ENCODE measurements at places on chromosomes 13 and 19.

DNA sequence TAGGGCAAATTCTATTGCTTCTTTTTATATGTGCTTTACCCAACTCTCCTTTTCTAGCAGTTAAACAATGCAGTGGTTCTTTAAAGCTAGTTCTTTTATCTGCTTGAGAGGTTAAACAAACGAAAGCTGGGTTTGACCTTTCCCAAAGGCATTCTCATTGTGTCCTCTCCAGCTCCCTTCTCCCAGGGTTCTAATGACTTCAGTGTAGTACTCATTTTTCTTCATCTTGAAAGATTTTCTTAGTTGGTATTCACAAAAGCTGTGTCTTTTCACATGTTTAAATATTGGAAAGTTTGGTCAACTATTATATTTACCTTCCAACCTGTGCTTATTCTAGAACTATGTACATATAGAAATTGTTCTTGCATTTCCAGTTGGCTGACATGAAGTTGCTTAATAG is 1.5 kb downstream of the WASF3 start:
- DNase-seq: no peak

- no peak for DNase-seq
Observed at GRCh38 chr19:37583340-37583739, 11.3 kb downstream of the ZNF571 start.

- DNase-seq: no peak
Observed at GRCh38 chr13:109372666-109373065, 413.7 kb downstream of the IRS2 start.

- no peak for DNase-seq
Observed at GRCh38 chr19:5137571-5138124, 168.7 kb downstream of the KDM4B start.

- DNase-seq: no peak
Observed at GRCh38 chr13:19927117-19927748, 31.3 kb upstream of the ZMYM2 start.

DNA sequence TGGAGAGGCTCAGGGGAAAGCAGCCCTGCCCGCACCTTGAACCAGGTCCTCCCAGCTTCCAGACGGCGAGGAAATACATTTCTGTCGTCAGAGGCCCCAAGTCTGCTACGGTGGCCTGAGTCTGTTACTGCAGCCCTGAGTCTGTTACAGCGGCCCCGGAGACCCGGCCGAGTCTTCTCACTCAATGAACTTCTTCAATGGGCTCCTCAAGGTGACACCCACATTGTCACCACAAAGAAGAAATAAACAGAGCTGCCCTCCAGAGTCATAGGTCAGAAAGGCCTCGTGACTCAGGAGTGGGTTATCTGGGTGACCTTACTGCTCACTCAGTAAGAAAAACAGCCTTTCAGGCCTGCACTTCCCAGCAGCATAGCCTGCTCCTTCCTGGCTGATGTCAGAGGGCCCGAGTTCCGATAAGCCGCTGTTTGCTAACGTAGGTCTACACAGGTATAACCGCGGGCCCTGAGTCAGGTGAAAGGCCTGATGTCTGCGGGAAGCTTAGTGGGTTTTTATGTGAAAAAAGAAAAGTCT is 66.9 kb upstream of the TM9SF2 start:
- DNase-seq: no peak

Data from breast epithelium (tissue), 4 donors.